ENCODE measurements at places on chromosomes 4 and X.

- no peak for DNase-seq
These were observed 27.4 kb downstream of the TRAPPC11 start for GRCh38 chr4:183686461-183686860.

DNA sequence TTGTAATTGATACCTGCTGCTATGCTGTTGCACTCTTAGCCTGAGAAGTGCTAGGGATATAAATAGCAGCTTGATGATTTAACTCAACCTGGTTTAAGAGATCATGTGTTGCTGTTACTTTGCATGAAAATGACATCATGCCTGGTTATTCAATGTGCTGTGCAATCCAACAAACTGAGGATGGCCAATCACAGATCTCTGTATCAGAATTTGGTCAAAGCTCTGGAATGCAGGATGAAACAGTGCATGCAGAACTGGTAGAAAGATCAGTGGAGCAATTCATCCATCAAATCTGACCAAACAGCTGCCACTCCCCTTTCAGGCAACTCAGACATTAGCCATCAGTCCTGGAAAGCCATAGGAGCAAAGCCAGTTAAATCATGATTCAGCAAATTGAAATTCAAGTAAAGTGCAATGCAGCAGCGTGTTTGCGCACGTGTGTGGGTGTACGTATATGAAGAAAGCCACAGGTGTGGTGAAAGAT, 160.3 kb upstream of the RASGEF1B start:
- no peak for DNase-seq

DNA sequence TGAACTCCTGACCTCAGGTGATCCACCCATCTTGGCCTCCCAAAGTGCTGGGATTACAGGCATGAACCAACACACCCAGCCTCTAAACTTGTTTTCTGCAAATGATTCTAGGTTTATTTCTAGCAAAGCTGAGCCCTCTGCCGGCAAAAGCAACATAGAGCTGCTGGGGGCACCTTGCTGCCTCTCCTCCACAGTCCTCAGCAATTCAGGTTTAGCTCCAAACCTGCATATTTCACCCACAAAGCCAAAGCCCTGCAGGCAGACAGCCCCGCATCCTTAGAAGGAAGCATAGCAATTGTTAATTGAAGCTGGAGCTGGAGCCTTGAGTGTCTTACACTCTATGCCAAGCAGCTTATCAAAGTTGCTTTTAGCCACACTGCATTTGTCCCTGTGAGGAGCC, 24.9 kb upstream of the OCIAD2 start:
- DNase-seq = no peak

DNA sequence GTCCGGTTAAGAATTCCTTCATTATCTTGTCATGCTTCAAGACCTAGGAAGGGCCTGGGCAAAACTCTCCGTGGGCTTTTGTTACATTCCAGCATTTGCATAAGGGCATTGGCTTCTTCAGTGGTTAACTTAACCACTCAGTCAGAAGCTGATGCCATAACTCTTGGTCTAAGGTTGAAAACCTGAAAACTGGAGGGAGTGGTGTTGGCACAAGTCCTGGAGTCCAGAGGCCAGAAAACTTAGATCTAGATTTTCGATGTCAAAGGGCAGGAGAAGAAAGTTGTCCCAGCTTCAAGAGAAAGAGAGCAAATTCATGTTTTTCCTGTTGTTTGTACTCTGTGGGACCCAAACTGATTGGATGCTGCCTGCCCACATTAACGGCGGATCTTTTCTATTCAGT, 86.6 kb upstream of the GC start:
- no peak for DNase-seq

GRCh38 chr4:74855879-74856278, 61.6 kb upstream of the BTC start:
- DNase-seq = no peak

DNA sequence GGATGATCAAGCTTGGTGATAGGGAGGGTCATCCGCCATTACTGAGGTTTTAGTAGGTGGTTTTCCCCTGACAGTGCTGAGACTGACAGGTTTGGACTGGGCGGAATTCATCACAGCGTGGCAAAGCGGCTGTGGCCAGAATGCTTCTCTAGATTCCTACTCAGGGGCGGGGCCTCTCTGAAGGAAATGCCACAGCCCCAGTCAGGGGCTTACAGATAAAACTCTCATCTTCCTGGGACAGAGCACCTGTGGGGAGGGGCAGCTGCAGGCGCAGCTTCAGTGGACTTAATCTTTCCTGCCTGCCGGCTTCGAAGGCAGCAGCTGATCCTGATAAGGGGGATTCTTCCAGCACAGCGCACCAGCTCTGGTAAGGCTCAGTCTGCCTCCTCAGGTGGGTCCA, 316.7 kb downstream of the RPA4 start:
- peak; percentile 84 for DNase-seq

- peak; percentile 72 for DNase-seq
These were observed 578 bp downstream of the CHIC2 start for GRCh38 chr4:54063737-54064316.

GRCh38 chr4:167826281-167826680, 266.1 kb upstream of the ANXA10 start:
- no peak for DNase-seq

DNA sequence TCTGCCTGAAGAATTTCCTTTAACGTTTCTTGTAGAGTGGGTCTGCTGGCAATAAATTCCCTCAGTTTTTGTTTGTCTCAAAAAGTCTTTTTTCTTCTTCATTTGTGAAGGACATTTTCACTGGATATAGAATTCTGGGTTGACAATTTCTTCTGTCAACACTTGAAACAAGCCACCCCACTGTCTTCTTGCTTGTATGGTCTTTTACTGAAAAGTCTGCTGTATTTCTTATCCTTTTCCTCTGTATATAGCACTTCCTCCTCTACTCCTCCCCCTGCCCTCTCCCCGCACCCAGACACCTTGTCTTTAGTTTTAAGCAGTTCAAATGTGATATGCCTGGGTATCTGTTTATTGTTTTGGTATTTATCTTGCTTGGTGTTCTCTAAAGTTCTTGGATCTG, 23.3 kb downstream of the SLC9A7 start:
- DNase-seq = no peak

- DNase-seq = peak; percentile 10
These were observed 10.3 kb downstream of the RTL5 start for GRCh38 chrX:72121383-72121782.

DNA sequence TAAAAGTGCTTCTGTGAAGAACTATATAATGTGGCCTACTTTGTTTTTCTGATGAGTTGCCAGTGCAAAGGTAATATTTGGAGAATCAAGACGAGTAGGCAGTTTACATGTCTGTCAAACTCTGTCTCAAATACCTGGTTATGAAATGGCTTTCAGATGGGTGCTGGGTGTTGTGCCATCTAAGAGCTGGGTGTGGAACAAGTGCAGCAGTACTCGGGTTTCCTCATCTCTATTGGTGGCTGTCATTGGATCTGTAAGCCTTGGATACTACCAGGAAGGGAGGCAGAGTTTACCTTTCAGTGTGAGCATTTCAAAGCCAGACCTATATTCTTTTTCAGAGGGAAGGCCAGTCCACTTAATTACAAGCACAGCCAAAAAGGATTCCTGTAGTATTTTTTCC, 37.2 kb downstream of the MTM1 start:
- DNase-seq = no peak

DNA sequence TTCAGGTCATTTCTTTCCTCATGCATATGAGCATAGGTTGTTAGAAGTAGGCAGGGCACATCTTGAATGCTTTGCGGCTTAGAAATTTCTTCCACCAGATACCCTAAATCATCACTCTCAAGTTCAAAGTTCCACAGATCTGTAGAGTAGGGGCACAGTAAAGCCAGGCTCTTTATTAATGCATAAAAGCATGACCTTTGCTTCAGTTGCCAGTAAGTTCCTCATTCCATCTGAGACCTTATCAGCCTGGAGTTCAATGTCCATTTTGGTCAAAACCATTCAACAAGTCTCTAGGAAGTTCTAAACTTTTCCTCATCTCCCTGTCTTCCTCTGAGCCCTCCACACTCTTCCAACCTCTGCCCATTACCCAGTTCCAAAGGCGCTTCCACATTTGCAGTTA, 77.7 kb downstream of the MAP9 start:
- no peak for DNase-seq

- DNase-seq = peak; percentile 94
These were observed 2.7 kb upstream of the BMX start for GRCh38 chrX:15497865-15498264.

- no peak for DNase-seq
These were observed 302.7 kb downstream of the PACRGL start for GRCh38 chr4:21002976-21003375.

- DNase-seq = peak; percentile 73
These were observed 47.0 kb upstream of the MID1IP1 start for GRCh38 chrX:38754102-38754790.

- peak; percentile 77 for DNase-seq
These were observed 160.1 kb downstream of the COX18 start for GRCh38 chr4:72909461-72909860.

GRCh38 chr4:184234155-184234554, 16.5 kb upstream of the ENPP6 start:
- no peak for DNase-seq

GRCh38 chr4:75745721-75746199, 21.4 kb downstream of the USO1 start:
- no peak for DNase-seq

- no peak for DNase-seq
These were observed 37.4 kb downstream of the GPR143 start for GRCh38 chrX:9728261-9728660.

Data from endodermal cell (in vitro differentiated cells).